ENCODE measurements at places on chromosomes 12 and 14.

DNA sequence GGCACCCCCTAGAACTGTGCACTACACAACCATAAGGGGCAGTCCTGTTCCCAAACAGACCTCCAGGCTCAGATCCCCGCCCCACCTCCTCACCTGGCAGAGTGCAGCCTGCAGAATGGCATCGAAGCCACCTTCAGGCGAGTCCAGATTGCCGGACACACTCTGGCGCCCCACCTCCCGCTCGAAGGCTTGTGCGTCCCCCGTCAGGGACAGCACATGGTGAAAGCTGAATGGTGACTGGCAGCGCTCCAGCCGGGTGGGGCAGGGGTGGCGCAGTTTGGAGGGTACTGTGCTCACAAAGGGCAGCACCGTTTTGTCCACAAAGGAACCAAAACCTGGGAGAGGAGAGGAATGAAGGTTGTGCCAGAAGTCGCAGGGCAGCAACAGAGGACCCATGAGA, 10.6 kb downstream of the ITGB7 start:
- DNase-seq, result no peak

DNA sequence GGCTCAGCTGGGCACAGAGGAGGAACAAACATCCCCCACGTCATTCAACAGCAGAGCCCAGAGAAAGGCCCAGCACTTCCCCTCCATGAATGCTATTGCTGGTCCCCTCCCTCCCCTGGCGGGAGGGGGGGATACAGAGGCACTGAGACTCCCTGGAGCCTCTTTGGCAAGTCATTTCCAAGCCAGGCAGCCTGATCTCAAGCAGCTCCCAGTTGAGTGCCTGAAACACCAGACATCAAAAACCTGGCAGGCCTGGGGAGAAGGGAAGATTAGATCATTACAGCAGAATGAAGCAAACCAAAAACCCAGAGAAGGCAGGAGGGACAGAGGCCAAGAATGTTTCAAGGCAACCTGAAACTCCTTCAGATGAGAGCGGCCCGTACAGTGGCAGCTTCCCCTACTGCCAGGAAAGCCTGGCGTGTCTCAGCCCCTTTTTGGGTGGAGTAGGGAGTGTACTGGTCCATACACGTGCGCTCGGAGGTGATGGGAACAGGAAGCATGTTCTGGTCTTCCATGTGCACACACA, 92.1 kb downstream of the LRRC74A start:
- DNase-seq, result no peak

- no peak for DNase-seq
Observed at GRCh38 chr14:104383088-104383995, 196.2 kb upstream of the C14orf180 start.

- DNase-seq, result no peak
Observed at GRCh38 chr12:67803278-67803993, 154.9 kb downstream of the DYRK2 start.

DNA sequence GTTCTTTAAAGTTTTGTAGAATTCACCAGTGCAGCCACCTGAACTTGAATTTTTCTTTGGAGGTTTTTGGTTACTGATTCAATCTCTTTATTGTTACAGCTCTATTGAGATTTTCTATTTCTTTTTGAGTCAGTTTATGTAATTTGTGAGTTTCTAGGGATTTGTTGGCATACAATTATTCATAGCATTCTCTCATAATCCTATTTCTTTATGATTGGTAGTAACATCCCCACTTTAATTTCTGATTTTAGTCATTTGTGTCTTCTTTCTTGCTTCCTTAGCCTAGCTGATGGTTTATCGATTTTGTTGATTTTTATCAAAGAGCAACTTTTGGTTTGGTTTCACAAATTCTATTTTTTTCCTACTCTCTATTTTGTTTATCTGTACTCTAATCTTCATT, 17.9 kb upstream of the BBS10 start:
- no peak for DNase-seq
